ENCODE measurements at places on chromosomes 3 and 15. TPM values are rescaled to one million over a fixed set of nuclear protein-coding genes. Genes with fewer than 3 reads are reported as not detected.

DNA sequence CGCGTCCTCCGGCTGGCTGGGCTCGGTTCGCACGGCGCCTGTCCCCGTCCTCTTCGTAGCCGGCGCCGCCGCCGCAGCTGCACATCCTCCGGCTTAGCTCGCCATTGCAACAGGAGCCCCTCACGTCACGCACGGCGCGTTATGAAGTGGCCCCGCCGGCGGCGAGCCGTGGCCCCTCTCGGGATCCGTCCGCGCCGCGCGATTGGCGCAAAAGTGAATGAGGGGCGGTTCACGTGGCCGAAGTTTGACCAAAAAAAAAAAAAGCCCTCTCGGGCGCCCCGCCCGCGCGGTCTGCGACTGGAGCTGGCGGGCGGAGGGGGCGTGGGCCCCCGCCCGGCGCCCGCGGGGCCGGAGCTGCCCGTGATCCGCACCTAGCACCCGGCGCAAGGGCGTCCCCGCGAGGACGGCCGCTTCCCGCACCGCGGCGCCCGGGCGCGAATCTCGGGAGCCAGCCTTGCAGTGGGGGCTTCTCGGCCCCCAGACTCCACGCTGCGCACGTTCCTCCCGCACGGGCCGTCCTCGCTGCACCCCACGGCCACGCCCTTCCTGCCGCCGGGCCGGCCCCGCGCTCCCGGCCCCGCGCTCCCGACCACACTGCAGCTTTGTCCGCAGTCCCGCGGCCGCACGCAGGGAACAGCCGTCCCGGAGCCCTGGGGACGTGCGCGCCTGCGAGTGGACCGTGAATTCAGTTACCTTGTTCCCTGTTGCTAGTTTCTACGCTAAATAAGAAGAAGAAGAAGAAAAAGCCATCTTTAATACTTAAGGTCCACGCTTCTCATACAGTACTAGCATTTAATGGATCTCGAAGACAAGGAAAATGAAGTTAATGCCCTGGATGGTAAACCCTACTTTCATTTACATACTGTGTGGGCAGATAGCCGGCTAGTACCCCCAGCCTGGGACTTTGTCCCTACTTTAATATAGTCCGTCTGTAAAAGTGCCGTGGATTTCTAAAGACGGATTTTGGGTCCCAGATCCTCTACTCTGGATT, at the start of gene CHSY1:
TSS of gene CHSY1 (minus strand) at position 219 of the 991 bp plus-strand sequence. CDS start 592 bp downstream, outside the sequence.
- DNase-seq, result peak; percentile 96

GRCh38 chr15:98917417-98917816, 90.2 kb downstream of the PGPEP1L start:
- no peak for DNase-seq

DNA sequence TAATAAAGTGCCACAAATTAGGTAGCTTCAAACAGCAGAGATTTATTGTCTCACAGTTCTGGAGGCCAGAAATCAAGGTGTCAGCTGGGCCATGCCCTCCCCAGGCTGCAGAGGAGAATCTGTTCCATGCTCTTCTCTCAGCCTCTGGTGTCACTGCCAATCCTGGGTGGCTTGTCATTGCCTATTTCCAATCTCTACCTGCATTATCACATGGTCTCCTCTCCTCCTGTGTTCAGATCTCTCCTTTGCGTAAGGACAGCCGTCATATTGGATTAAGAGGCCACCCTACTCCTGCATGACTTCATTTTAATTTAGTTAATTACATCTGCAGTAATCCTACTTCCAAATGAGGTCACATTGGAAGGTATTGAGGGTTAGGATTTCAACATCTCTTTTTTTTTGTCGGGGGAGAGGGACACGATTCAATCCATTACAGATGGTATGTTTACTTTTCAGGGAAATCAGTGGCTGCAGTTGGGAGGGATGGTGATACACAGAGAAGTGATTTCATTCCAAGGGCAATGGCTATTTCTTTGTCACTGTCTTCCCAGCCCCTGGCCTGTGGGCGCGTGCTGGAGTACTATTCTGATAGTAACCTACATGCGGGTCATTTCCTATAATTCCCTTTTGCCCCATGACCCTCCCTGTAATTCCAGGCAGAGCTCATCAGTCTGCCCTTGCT, 169.4 kb downstream of the MINAR1 start:
- no peak for DNase-seq

DNA sequence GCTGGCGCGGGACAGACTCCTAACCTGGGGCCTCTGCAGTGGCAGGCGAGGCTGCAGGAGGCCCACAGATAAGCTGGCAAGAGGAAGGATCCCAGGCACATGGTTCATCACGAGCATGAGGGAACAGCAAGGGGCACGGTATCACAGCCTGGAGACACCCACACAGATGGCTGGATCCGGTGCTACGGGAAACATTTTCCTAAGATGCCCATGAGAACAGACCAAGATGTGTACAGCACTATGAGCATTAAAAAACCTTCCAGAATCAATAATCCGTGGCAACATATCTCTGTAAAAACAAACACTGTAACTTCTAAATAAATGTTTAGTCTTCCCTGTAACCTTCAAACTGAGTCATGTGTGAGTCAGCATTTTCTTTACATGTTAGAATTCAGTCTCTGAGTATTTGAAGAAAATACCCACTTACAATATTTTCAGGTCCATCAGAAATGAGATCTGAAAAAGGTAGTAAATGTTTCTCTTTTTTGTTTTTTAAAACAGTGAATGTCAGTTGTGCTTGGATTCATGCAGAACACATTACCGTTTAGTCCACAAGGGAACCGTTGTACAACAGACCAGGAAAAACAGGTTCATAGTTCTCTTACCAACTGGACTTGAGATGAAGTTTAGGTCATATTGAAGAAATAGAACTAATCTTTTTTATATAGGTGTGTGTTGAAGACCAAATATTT, 75.9 kb downstream of the BOC start:
- no peak for DNase-seq

The ZBBX gene
- not detected for total RNA-seq

All from lung microvascular endothelial cell (primary cell).